ENCODE measurements at places on chromosomes 11 and 22.
A peak's percentile ranks its signal among the peaks of the same experiment; 100 is the strongest.

GRCh38 chr11:110988671-110989070 is 256.9 kb upstream of the POU2AF2 start:
- DNase-seq = no peak

- DNase-seq = no peak
Observed at GRCh38 chr22:23074451-23074850, 4.1 kb downstream of the GNAZ start.

GRCh38 chr11:18768472-18768901 is 23.1 kb downstream of the PTPN5 start:
- DNase-seq = no peak

- DNase-seq = no peak
Observed at GRCh38 chr11:100632941-100633452, 54.1 kb upstream of the ARHGAP42 start.

DNA sequence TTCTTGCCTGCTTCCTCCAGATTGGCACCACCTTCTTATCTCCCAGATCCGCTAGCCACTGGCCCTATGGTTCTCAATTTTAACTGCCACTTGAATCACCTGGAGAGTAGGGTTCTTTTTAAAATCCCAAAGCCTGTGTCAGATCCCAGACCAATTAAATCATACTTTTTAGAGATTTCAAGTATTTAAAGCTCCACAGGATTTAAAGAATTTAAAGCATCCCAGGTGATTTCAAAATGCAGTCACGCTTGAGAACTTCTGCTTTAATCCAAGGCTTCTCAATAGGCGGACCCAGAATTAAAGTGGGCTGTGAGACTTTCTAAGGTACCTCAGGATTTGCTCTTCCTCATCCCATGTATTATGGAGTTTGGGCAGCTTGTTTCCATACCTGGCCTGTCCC is 400.0 kb downstream of the SOX6 start:
- DNase-seq = no peak

DNA sequence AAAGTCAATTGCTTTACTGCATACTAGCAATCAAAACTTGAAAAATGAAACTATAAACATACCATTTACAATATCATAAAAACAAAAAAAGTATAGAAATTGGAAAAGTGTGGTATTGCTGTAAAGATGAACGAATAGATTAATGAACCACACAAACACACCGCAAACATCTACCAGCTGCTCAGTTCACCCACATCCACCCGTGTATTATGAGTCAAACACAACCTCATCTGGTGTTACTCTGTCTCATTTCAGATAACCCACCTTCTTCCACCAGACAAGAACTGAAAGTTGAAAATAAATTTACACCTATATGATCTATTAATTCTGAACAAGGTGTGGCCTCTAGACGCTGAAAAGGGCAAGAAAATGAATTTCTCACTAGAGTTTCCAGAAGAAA is 53.3 kb downstream of the BLID start:
- DNase-seq = no peak

DNA sequence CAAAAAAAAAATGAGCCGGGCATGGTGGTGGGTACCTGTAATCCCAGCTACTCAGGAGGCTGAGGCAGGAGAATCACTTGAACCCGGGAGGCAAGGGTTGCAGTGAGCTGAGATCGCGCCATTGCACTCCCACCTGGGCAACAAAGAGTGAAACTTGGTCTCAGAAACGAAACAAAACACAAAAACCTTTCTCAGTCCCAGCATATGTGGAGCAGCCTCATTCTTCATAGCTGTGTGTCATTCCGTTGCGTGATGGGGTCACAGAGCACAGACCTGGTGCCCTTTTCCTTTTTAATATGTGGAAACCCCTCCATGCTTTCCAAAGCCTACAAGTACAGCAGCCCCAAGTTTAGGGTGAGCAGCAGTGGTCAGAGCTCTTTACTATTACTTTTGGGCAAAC is 13.7 kb downstream of the PEX26 start:
- DNase-seq = no peak

DNA sequence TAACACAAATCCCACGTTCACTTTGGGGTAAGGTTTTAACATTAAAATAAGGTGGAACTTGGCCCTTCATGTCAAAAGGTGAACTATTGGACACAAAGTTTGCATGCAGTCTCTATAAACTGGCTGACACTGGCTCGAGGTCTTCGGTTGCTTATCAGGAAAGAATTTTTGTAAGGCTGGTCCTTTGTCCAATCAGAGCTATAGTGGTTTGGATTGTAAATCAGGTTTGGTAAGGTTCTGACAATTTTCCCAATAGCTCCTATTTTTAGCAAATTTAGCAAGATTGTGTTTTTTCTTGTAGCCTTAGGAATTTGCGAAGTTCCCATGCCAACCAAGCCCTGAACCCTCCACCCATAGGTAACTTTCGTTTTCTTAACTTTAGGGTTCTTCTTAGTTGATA is 17.6 kb upstream of the MED17 start:
- no peak for DNase-seq

- no peak for DNase-seq
Observed at GRCh38 chr11:10918698-10919097, 60.8 kb upstream of the ZBED5 start.

- no peak for DNase-seq
Observed at GRCh38 chr11:91981995-91982394, 242.6 kb upstream of the FAT3 start.

GRCh38 chr11:78715639-78716311 is 141.1 kb upstream of the NARS2 start:
- DNase-seq = no peak

- DNase-seq = no peak
Observed at GRCh38 chr22:19802894-19803735, 42.5 kb downstream of the TBX1 start.

DNA sequence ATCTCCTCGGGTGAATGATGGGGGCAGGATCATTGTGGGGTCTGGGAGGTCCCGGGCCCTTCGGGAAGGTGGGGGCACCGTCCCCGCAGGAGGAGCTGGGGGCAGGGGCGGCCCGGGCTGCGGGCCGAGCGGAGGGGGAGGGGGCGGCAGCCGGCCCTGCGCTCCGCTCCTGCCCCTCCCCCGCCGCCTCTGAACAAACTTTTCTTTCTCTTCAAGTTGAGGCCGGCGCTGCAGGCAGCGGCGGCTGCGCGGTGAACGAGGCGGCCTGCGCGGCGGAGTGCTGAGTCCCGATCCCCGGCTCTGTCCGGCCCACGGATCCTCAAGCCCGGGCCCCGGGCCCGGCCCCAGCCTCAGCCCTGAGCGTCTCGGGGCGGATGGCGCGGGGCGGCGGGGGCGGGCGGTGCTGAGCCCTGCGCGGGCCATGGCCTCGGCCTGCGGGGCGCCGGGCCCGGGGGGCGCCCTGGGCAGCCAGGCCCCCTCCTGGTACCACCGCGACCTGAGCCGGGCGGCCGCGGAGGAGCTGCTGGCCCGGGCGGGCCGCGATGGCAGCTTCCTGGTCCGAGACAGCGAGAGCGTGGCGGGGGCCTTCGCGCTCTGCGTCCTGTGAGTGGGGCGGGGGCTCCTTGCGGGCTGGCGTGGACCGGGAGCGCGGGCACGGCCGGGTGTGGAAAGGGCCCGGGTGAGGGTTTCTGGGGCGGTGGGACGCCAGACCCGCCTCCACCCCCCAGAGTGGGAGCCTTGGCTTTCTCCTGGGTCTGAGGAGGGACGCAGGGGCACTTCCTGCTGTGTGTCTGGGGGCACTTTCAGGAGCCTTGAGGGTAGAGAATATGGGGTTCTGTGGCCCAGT is at the start of gene INPPL1:
Gene INPPL1 (plus strand): TSS at position 204 of the 847 bp plus-strand sequence. CDS start 218 bp downstream, at position 422.
- peak; percentile 25 for DNase-seq

- no peak for DNase-seq
Observed at GRCh38 chr11:128523641-128524040, 63.7 kb downstream of the ETS1 start.

DNA sequence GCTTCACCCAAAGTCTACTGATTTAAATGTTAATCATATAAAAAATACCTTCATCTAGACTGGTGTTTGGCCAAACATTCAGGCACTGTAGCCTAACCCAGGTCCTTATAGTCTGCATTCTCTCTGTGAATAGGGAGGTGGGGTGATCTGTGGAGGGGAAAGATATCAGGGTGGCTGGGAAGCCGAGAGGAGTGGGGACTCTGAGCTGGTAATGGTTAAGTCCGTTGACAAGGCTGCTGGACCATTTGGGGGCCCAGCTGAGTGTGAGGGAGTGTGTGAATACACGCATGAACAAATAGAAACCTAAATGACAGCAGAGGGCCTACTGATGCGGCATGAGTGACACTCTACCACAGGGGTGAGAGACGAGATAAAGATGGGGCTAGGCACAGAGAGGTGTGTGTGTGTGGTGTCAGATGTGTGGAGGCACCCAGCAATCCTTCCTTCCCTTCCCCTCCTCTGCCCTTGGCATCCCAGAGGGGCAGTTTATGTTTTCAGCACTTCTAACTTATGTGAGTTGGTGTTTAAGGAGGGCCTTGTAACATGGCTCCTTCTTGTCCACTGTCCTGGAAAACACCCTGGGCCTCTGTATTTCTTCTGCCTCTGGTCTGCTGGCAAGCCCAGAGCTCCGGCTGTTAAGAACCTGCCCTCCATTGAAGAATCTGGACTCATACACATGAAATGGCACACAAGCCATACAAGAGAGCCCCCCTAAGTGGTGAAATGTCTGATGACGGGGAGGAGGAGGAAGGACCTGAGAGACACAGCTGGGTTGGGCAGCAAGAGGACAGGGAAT is 249.1 kb upstream of the TBCEL start:
- DNase-seq = no peak

- DNase-seq = no peak
Observed at GRCh38 chr11:86863476-86863875, 63.1 kb downstream of the PRSS23 start.

DNA sequence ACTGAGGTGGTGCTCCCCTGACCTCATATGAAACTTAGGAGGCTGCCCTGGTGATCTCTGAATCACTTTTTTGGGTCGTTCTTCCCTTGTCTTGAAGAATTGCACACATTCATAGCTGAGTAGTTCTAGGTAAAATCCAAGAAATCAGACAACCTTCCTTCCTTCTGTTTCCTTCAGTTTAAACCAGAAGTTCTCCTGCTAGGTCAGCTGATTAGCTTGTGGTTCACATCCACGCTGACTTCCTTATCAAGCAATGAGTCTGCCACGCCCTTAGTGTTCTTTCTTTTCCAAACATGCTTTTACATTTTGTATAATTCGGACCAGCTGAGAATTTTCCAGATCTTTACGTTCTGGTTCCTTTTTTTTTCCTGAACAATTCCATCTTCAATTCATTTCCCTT is 892.8 kb downstream of the NTM start:
- no peak for DNase-seq

DNA sequence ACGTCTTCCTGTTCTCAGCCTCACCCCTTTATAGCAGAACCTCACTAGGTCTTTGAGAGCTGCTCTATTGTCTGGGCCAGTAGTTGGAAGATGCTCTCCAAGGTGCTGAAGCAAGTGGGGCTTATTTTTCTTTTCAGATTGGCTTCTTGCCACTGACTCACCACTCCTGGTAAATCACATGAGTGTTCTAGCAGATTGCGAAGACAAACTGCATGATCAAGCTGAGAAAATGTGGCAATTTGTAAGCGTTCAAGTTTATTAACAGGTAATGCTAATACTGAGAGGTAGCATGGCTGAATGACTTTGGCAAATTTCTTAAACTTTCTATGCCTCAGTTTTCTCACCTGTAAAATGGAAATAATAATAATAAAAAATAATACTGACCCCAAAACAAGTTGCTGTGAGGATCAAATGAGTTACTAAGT is 59.2 kb downstream of the CACNG2 start:
- DNase-seq = no peak

DNA sequence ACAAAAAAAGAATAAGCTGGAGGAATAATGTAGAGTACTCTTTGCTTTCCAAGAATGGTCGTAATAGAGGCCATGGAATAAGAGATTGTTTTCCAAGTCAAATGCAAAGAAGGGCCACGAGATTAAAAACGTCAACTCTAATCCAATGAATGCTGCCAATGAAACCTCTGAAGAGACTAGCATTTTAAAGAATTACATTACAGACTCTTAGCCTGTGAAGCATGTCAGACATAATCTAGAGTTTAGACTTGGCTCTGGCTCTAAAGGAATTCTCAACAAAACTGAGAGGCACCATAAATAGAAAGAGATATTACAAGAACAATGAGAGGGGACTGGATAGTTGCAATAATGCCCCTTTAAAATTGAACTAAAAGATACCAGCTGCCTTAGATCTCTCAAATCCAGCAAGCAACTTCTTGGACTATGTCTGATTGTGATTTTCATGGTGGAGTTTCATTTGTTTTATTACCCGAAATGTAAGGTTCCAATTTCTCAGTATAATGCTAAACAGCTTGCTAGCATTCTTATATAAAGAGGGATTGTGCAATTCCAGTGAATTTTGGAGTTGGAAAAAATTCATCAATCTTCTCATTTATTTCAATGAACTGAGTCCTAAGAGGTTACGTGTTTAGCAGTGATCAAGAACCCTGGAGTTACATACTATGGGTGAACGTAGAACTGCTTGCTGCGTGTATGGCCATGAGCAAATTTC is 5.6 kb downstream of the ETS1 start:
- DNase-seq = no peak

DNA sequence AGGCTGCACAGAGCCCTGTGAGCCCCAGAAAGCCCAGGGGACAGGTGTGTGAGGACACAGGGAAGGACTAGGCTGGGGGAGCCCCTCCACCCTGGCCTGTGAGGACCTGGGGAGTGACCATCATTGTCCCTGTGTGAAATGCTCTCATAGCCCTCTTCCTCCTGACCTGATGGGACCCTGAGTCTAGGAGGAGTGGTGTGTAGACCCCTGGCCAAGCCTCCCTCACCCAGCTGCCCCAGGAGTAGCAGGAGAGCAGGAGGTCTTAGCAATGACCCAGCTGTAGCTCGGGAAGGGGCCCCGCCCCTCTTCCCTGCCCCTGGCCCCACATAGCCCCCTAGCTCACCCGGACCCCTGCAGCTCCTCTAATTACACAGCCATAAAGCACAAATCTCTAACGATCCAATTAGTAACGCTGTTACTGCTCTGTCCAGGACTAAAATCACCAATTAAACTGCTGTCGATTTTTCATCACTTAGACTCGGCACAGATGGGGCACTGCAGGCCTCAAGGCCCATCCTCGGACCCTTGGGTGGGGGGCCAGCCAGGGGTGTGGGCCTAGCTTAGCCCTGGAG is 6.6 kb upstream of the CABP7 start:
- DNase-seq = no peak

- no peak for DNase-seq
Observed at GRCh38 chr11:121917482-121917881, 198.5 kb downstream of the BLID start.

DNA sequence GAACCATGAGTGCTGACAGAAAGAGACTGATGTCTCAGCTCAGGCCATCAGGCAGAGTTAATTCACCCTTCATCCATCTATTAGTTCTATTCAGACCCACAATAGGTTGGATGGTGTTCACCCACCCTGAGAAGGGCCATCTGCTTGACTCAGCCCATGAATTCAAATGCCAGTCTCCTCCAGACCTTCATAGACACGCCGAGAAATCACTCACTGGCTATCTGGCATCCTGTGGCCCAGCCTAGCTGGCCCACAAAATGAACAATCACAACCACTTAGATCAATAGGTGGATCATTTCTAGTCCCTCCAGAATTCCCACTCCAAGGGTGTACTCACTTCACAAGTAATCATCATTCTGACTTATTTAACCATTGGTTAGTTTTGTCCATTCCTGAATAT is 58.2 kb downstream of the MYEOV start:
- no peak for DNase-seq

Measured in stimulated activated CD4-positive, alpha-beta T cell treated with anti-CD3 and anti-CD28 coated beads, Interleukin-4, amount 100 ng/mL, for 4 hours (primary cell).